ENCODE measurements at places on chromosomes 5 and 9.

DNA sequence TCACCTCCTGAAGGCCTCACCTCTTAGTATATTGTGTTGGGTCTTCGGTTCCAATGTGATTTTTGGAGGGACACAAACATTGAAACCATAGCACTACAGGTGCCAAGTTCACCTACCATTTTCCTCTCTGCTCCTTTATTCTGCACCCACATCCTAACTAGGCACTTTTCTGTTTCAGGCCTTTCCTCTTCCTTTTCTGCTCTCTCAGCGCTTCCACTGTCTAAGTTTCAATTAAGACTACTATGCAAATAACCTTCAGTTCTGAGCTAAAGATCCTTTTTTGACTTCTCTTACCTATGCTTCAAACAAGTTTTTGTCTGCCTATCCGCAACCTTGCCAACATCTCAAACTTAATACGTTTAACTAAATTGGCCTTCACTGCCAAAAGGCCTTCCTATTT, 25.4 kb upstream of the ZFYVE16 start:
- DNase-seq = no peak

DNA sequence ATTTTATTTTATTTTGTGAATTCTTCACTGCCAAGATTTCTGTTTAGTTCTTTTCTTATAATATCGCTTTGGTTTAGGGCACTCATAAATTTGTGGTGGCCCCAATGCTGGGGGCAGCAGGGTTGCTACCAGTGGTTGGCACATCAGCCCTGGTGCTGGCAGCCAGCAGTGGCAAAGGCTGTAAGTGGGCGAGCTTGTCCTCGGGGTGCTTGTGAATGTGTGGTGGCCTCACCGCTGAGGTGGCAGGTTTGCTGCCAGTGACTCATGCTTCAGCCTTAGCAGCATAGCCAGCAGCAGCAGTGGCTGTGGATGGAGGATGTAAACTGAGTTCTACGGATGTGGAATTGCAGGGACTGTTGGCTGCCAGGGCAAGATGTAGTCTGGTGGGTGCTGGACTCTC, 262.9 kb upstream of the DMAC1 start:
- no peak for DNase-seq

GRCh38 chr5:136482206-136482605, 116.9 kb upstream of the TRPC7 start:
- no peak for DNase-seq

DNA sequence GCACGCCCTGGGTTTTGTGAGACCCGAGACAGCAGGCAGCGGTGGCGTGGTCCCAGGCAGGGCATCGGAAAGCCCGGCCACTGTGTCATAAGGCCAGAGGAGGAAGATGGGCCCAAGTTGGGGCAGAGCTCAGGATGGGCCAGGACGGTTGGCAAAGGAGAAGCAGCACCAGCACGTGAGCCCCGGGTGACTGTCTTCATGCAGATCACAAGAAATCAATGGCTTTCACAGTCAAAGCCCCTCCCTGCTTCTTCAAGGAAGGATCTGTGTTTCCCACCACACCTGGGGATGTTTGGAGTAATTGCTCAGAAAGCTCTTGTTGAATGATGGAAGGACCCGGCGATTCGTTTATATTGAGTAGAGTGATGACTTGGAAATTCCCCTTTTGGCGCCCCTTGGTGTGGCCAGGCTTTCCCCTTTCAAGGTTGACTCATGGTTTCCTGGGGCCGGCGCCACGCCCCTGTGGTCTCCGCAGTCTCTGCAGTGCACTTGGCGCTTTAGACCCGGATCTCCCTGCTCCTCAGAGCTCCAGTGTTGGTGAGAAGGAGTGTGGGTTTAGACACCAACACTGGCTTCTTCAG, 52.1 kb downstream of the IL31RA start:
- DNase-seq = no peak

DNA sequence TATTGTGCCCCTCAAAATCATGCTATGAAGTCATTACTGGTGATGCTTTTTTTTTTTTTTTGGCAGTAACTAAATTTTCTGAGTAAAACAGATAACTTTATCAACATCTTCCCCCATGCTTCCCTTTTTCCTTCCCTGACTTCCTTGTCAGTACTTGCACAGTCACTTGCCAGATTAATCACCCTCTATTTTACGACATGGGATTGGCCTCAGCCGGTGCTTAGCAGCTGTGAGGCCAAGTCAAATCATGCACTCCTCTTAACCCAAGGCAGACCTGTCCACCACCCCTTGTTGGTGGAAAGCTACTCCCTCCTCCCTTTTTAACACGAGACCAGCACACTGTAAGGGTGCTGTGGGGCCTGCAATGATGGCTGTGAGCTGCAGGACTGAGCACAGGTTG, 118.0 kb upstream of the OTULINL start:
- DNase-seq = no peak

DNA sequence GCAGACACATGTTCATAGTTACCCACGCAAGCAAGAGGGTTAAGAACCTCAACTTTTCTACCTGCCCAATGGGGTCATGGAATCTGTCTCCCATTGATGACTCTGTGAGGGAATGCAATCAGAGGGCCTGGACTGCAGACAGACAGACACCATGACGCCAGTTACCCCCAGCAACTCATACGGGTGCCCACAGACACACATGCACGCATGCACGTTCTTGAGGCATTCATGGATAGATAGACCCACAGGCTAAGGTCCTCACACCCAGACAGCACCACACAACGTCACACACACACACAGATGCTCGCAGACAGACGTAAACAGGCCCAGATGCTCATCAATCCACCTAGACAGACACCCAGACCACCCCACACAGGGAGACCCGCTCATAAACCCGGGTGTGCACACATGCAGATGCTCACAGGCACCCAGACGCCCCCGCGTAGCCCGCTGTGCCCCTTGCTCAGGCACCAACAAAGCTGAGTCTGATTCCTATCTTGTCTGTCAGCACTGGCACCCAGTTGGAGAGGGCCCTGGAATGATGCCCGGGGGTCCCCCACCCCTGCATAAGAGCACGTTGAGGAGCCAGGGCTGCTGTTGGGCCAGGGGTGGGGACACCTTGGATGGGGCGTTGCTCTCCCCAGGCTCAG, 23.6 kb downstream of the LHX2 start:
- no peak for DNase-seq

DNA sequence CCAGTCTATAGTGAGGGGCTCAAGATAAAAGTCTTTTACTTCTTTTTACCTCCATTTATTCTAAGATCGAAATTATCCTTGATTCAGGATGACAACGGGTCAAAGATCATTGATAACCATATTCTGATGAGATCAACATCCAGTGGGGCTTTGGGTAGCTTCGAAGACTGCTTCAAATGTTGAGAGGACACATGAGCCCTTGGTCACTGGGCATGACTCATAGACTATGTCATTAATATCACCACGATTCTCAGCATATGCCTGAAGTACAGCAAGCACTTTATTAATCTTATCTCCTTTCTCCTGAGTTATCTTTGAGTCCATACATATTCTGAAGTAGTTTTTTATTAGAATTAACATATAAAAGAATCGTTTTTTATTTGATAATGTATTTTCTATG, 117.1 kb upstream of the DAB2 start:
- no peak for DNase-seq

DNA sequence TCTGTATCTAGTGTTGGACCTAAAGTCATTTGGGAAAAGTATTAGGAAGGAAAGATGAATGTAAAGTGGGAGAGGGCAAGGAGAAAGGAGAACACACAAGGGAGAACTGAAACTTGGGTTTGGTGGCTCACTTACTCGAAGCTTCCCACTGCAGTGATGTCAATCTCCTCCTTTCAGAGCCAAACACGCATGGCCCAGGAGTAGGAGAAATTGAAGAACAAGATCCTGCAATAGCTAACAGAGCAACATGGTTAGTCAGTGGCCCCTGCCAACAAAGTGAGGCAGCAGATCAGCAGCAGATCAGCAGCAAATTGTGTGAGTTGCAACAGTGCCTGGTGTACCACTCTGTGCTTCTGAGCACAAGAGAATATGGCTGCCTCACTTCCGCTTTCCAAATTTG, 366.4 kb downstream of the PSAT1 start:
- no peak for DNase-seq

DNA sequence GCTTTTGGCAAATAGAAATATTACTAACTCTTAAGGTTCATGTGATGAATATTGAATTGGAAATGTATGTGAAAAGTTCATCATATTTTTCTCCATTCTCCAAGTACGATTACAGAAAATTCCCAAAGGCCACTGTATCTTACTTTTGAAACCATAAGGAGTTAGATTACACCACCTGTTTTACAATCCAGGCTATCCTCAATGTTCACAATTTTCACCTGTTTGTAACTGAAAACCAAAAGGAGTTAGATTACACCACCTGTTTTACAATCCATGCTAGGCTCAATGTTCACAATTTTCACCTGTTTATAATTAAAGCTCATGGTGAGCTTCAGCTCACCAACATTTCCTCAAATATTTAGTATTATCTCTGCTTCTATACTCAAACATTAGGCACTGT, 188.0 kb downstream of the HCN1 start:
- no peak for DNase-seq
